Activated CD4-positive, alpha-beta T cell treated with anti-CD3 and anti-CD28 coated beads, Interleukin-2, amount 50 U/mL, for 48 hours (primary cell): ENCODE measurements at places on chromosomes 12 and 14.

GRCh38 chr14:64506721-64507120 is 2.2 kb downstream of the ZBTB1 start:
- DNase-seq = no peak

- DNase-seq = no peak
These were observed 153.5 kb upstream of the HMGA2 start for GRCh38 chr12:65670775-65671174.

DNA sequence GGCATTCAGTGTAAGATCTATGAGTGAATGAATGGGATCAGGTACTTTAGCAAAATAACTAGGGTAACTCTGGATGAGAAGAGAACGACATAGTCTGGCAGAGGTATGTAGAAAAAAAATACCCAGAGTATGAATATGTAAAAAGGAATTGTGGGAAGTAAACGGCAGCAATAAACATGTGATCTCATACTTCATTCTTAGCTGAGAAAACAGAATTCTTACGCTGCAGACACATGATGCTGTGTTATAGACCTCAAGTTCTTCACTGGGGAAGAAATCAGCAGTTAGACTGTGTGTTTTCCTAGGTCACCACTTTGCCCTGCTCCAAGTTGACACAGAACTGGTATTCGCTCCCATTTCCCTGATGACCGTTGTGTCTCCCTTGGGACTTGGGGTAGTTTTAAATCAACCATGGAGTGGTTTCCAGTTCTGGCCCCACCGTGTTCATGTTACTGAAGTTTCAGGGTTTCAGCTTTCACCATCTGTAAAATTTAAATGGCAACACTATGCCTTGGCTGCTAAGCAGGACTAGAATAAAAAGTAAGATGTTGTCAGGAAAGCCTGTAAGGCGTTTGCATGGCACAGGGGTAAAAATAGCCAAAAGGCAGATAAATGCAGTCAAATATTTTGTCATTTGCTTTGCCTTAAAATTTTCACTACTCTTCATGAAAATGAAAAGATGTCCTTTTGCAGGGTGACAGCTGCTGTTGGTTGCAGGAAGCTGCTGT is 223.7 kb downstream of the PELI2 start:
- DNase-seq = no peak

GRCh38 chr14:75562489-75562888 is 15.9 kb upstream of the FLVCR2 start:
- no peak for DNase-seq

- DNase-seq = no peak
These were observed 33.6 kb downstream of the OR10P1 start for GRCh38 chr12:55670276-55670675.

DNA sequence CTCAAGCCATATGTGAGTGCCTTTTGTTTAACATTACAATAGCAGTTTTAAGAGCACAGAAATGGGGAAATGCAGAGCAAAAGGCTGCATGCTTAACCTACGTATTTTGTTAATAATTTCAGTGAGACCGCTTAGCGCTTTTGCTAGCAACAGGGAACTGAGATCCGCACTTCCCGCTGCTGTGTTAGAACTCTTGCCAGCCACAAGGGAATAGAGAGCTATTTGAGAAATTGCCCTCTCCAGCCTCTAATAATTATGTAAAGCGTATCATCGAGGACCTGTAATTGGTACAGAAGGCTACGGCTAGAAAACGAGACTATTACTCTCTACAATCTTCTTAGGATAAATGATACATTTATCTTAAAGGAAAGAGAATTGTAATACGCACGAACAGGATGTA is 205.2 kb upstream of the GRIP1 start:
- no peak for DNase-seq

DNA sequence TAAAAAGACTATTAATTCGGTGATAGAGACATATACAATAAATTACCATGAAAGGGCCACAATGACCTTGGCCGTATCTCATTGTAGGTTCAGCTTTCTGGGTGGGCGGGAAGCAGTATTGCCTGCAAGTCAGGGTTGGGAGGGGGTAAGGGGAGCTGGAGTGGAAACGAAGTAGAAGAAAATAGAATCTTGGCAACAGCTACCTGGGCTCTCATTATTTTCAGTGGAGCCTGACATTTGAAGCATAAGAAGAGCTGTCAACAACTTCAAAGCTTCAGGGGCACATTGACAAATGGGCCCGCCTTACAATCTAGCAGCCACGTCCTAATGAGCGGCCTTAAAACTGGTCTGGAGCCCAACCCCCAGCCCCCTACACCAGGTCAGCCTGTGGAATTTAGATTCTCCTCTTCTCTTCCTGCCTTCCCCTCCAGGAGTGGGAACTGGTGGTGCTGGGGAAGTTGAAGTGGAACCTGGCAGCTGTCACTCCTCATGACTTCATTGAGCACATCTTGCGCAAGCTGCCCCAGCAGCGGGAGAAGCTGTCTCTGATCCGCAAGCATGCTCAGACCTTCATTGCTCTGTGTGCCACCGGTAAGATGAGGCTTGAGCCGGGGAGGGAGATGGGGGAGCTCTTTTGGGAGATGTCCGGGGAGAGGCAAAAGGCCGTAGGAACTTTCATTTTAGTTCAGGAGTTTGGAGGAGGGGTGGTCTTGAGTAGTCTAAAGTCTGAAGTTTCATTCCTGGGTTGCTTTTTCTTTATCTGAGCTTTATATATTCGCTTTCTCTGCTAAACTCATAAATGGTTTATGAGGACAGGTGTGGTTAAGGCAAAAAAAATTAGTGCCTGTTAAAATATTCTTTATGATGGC is 5.0 kb downstream of the CCND2 start:
- DNase-seq = no peak

DNA sequence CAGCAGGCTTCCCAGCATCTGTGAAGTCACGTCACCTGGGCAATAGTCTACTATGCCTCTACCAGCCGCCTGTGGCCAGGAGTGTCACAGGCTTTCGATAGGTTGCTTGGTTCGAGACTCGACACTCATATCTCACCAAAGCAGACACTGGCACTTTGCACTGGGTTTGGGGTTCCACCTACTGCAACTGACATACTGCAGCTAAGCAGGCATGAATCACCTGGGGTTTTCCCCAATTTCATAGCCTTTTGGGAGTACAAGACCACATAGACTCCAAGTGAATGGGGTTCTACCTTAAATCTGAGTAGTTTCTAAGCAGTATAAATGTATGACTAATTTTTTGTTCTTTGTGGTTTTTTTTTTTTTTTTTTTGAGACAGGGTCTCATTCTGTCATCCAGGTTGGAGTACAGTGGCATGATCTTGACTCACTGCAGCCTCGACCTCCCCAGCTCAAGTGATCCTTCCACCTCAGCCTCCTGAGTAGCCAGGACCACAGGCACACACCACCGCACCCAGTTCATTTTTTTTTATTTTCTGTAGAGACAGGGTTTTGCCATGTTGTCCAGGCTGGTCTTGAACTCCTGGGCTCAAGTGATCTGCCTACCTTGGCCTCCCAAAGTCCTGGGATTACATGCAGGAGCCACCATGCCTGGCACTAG is 32.1 kb downstream of the DMAC2L start:
- DNase-seq = peak; percentile 73

DNA sequence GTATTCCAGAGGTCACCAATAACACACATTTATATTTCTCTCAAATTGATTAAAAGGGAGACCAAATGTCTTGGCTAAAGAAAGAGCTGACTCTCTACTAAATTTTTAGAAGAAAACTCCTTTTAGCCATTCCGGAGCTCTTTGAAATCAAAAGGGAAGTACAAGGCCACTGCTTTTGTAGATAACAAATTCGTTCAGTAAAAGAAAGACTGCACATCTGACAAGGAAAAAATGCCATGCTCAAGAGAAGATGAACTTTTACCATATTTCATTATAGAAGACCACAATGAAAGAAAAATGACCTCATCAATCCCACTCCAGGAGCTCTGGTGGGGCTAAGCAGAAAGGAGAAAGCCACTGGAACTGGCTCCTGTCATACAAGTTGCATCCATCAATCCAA is 57.6 kb downstream of the SPTSSA start:
- DNase-seq = no peak

GRCh38 chr12:34607520-34608195 is 585.4 kb downstream of the ALG10 start:
- DNase-seq = no peak

DNA sequence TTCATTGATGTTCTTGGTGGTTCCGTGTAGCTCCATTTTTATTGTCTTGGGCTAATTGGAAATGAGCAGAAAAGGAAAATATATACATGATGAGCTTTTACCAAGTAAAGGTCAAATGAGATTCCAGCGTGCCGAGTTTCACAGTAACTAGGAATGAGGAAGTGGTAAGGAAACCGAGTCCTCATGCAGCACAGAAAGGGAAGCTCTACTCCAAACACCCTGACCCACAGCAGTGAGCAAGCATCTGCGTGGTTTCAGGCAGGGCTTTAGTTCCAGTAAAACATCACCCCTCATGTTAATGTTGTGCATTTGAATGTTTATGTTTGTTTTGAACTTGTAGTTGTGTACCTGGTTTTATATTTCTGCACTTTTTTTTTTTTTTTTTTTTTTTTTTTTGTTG is 208.0 kb downstream of the SLC41A2 start:
- DNase-seq = no peak

DNA sequence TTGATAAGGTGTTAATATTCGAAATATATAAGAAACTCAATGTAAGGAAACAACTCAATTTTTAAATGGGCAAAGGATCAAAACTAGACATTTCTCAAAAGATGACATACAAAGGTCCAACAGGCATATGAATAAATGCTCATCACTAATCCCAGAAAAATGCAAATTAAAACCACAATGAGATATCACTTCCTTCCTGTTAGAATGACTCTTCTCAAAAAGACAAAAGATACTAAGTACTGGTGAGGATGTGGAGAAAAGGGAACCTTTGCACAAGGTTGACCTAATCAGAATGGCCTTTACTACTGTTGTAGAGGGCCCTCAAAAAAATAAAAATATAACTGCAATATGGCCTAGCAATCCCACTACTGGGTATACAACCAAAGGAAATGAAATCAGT is 383.4 kb downstream of the KCNH5 start:
- DNase-seq = no peak

- DNase-seq = no peak
These were observed 5.8 kb downstream of the JDP2 start for GRCh38 chr14:75433631-75434071.

- DNase-seq = no peak
These were observed 2.2 kb upstream of the LMO3 start for GRCh38 chr12:16607906-16608775.

GRCh38 chr14:100827101-100828021 is 1.4 kb downstream of the MEG3 start:
- DNase-seq = no peak

GRCh38 chr12:71973687-71974086 is 35.0 kb downstream of the TPH2 start:
- no peak for DNase-seq

DNA sequence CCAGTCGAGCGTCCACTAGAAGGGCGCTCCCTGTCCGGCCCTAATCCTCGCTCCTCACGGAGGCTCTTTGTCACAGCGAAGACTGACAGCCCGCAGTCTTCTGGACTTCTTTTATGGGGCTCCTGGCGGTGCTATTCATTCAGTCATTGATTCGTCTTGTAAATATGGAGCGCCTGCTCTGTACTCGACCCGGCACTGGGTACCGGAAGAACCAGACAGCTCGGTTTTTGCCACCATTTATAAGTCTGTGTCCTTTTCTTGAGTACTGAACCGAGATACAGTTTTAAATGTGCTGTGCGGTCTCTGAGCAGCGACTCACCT is 570 bp downstream of the DMAC2L start:
- DNase-seq = no peak

DNA sequence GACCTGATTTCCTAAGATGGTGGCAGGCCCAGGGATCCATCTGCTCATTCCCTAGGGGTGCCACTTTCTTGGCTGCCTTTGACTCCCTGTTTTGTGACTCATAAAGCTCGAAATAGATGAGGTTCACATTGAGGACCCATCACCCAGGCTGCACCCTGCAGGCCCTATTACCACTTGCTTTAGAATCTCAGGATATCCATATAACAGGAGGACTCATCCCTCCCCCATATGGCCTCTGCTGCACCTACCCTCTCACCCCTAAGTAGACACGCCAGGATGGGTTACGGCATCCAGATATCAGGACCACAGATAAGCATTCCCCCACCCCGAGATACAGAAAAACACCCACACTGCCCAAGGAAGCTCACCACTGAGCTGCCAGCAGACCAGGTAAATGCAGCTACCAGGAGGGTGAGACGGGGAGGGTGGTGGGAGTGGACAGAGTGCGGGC is 155.7 kb downstream of the DPF3 start:
- no peak for DNase-seq

DNA sequence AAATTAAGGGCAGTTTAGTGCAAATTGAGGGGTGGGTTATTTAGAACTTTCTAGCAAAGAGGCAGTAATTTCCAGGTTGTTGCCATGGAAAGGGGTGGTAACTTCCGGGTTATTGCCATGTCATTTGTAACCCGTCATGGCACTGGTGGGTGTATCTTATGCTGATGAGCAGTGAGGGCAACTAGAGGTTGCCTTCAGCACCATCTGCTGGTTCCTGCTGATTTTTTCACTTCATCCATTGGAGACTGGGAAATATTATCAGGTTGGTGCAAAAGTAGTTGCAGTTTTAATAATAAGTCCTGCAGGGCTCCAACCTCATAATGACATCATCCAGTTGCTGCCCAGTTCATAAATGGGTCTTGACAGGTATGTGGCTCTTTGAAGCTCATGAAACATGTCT is 24.4 kb upstream of the SERPINA4 start:
- DNase-seq = no peak

GRCh38 chr14:61409782-61410181 is 88.4 kb downstream of the PRKCH start:
- DNase-seq = no peak

DNA sequence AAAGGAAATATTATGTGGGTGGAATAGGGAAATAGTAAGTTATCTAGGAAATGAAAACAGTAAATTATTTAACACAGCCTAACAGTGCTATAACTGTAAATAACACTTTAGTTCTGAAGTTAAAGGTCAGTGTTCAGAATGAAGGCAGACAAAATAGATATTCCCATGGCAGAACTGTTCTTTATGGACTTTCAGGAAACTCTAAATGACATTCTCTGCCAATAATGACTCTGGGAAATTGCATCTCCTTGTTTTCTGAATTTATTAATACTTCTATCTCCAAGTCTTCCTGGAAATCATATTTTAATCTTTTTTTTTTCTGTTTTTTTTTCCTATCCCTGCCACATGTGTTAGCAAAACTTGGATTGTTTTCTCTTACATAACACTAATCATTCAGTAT is 101.4 kb downstream of the PDE3A start:
- DNase-seq = no peak

- peak; percentile 49 for DNase-seq
These were observed 39.0 kb downstream of the SLCO1B1 start for GRCh38 chr12:21169878-21170472.

GRCh38 chr12:14700935-14701334 is 4.5 kb upstream of the GUCY2C start:
- no peak for DNase-seq

DNA sequence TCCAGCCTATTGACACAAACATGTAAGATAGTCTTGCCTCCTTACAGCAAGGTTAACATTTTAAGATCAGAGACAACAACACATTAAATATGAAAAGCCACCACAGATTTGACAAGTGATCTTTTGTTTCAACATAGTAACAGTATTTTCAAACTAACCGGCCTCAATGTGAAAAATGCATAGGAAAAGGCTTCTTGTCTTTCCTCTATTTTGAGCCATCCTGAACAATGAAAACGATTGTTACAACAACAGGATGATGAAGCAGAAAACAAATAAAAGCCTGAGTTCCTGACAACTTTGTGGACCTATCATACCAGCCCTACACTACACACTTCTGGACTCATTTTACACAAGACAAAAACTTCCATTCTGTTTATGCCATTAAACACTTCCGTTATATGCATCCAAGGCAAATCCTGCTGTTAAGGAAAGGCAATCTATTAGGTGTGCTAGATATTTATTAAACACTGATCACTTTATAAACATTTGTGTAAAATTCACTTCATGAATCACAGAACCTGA is 37.3 kb downstream of the BAZ1A start:
- DNase-seq = no peak
